Daoy (cell line): ENCODE measurements at places on chromosomes 3 and 15. TPM values are rescaled to one million over a fixed set of nuclear protein-coding genes. Genes with fewer than 3 reads are reported as not detected.

The TM4SF18 gene
- 0.23 TPM in 1 of 2 replicates, not detected in the other for total RNA-seq

The TRPM1 gene
- not detected in 2 replicates for total RNA-seq

The SYNPR gene
- total RNA-seq, result not detected in 2 replicates

The TERC gene
- total RNA-seq, result 101 and 159 TPM in 2 replicates

The PLSCR5 gene
- not detected in 2 replicates for total RNA-seq

The PTPRG gene
- total RNA-seq, result 5.2 and 9.1 TPM in 2 replicates

The GABRA5 gene
- 0.97 and 5.9 TPM in 2 replicates for total RNA-seq

The HES1 gene
- total RNA-seq, result 88.3 and 97.8 TPM in 2 replicates

The CHST13 gene
- not detected in 2 replicates for total RNA-seq

The SPTBN5 gene
- total RNA-seq, result 1.1 and 3.8 TPM in 2 replicates

The CCDC54 gene
- total RNA-seq, result not detected in 2 replicates

The RBP2 gene
- not detected in 2 replicates for total RNA-seq

The FSD2 gene
- total RNA-seq, result not detected in 2 replicates
